ENCODE measurements at places on chromosomes 2 and 18.

GRCh38 chr2:2735041-2735440 lies 404.0 kb upstream of the MYT1L start:
- DNase-seq, result no peak

GRCh38 chr18:36128907-36129299 lies 237 bp downstream of the SLC39A6 start:
- no peak for DNase-seq

DNA sequence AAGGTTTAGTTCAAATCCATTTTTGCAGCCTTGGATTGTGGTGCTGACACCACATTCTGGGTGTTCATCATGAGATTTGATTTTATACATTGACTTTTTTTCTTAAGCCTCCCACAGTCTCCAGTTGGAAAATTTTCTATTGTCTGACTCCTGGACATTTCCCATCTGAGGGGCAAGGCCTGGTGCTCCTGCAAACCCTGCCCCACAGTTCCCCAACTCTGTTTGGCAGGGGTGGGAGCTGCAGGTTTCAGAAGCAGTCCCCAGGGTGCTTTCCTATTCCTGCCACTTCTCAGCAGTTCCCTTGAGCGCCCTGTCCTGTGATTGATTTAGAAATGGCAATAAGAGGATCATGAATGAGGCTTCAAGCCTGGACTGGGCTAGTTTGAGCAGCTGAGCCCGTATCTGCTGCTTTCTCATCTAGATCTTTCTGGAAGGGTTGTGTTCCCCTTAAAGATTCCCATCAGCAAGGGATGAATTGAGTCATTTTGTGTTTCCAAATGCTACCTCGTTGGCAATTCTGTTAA lies 77.0 kb downstream of the CIB4 start:
- no peak for DNase-seq

DNA sequence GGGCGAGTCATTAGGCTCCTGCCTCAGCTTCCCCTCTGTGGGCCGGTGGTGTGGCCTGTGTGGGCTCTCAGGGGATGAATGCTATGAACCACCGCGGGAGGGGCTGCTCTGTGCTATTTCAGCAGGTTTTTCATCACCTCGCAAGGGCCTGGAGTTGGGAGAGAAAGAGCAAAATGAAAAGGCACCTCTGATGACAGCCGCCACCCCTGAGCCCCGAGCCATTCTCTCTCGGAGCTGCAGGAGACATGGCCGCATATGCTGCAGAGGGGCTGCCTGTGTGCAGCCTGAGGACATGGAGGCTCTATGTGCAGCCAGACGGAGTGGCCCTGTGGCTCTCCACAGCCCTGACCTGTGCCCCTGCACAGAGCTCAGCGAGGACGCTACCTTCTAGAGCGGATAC lies 96.2 kb upstream of the CTDP1 start:
- no peak for DNase-seq

DNA sequence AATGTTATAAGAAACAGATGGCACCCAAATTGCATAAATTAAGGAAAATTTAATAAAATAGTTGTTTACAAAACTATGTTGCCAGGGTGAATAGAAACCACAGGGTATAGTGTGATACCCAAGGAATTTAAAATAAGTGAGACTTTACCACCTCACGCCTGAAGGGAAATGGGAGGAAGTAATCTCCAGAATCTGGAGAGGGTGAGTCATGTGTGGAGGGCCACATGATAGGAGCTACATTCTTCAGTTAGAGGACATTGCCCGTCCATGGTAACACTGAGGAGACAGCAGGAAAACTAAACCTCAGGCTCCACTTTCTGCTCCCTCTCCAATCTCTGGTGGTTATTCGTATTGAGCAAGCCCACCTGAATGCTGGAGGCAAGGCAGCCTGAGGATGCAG lies 97.2 kb upstream of the NXPH2 start:
- DNase-seq, result no peak

GRCh38 chr2:20111311-20112131 lies 60.1 kb upstream of the LAPTM4A start:
- no peak for DNase-seq

GRCh38 chr2:60819155-60819862 lies 62.1 kb upstream of the REL start:
- DNase-seq, result no peak

GRCh38 chr2:15800495-15801329 lies 139.6 kb upstream of the MYCN start:
- DNase-seq, result no peak

DNA sequence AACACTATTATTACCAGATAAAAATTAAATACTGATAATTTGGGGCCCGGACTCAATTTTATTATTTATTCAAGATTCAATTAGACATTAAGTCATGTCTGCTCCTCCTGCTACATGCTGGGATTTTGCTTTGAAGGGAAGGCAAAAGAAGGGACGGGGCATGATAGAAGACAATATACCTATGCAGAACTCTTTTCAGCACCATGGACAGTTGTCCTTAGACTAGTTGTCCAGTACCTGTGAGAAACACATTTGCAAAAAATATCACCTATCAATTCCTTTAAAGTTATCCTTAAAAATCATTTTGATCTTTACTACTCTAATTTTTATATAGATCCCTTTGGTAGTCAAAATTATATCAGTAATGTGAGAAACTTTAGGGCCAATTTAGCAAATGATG lies 100.2 kb upstream of the SULT1C3 start:
- DNase-seq, result no peak

DNA sequence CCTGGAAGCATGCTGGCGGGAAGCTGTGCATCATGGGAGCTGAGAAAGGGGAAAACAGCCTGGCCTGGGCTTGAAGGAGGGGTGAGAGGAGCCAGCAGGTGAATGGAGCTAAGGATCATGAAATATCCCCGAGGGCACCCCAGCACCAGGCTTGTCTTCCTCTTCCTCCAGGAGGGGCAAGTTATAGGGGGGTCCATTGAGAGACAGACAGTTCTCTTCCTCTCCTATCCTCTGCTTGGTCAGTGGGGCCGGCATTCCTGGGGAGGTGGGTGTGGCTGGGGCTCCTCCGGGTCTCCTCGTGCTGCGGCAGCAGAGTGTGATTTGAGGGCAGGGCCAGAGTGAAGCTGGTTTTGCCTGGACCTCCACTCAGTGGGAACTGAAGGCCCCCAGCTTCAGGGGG lies 78.9 kb downstream of the LIPG start:
- no peak for DNase-seq

- no peak for DNase-seq
These were observed 525.4 kb downstream of the KCNJ3 start for GRCh38 chr2:155223781-155224406.
